ENCODE measurements at places on chromosomes 12 and 14. TPM values are rescaled to one million over a fixed set of nuclear protein-coding genes. Genes with fewer than 3 reads are reported as not detected.

GRCh38 chr12:124390442-124391097 is 95.7 kb downstream of the RFLNA start:
- peaks cover 58% of the 10 kb centered on the region for H3K4me1 ChIP-seq
- no peak overlapping the region for H3K4me3 ChIP-seq
- no peaks in the 10 kb centered on the region for H3K27me3 ChIP-seq

- H3K27me3 ChIP-seq = no peaks in the 10 kb centered on the region
- H3K36me3 ChIP-seq = no peaks in the 10 kb centered on the region
- no peak overlapping the region for H3K4me3 ChIP-seq
Measured at GRCh38 chr14:63282997-63283883, 35.5 kb downstream of the GPHB5 start.

DNA sequence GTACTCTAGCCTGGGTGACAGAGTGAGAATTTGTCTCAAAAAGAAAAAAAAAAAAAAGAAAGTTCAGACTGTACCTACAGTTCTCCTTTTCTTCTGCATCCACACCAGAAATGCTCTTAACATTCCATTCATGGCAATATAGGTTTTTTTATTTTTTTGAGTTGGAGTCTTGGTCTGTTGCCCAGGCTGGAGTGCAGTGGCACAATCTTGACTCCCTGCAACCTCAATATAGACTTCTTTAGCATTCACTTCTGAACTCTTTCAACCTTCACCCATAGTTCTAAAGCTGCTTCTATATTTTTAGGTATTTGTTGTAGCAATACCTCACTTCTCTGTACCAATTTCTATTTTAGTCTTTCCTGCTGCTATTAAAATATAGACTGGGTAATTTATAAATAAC is 1095.7 kb downstream of the FLRT2 start:
- no peak for DNase-seq
- H3K27me3 ChIP-seq = no peaks in the 10 kb centered on the region
- no peak overlapping the region for H3K27ac ChIP-seq

DNA sequence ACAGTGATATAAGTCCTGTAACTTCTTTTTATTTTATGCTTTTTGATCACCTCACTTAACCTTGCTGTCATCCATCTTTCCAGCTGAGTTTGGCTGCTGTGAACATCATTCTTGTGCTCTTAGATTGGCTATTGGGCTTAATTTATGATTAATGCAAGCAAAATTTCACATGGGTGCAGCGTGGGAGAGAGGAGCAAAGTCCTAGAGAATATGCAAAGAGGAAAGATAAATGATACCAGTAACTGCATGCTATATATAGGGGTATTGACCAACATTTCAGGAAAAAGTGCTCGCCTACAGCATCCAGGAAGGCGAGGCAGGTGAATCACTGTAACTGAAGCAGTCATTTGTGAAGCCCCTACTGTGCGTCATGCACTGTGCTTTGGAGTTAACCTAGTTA is 153.1 kb downstream of the TMTC2 start:
- no peak overlapping the region for H3K27ac ChIP-seq
- H3K4me3 ChIP-seq = no peak overlapping the region
- no peaks in the 10 kb centered on the region for H3K4me1 ChIP-seq
- no peak for DNase-seq
- H3K27me3 ChIP-seq = no peaks in the 10 kb centered on the region
- H3K36me3 ChIP-seq = no peaks in the 10 kb centered on the region

DNA sequence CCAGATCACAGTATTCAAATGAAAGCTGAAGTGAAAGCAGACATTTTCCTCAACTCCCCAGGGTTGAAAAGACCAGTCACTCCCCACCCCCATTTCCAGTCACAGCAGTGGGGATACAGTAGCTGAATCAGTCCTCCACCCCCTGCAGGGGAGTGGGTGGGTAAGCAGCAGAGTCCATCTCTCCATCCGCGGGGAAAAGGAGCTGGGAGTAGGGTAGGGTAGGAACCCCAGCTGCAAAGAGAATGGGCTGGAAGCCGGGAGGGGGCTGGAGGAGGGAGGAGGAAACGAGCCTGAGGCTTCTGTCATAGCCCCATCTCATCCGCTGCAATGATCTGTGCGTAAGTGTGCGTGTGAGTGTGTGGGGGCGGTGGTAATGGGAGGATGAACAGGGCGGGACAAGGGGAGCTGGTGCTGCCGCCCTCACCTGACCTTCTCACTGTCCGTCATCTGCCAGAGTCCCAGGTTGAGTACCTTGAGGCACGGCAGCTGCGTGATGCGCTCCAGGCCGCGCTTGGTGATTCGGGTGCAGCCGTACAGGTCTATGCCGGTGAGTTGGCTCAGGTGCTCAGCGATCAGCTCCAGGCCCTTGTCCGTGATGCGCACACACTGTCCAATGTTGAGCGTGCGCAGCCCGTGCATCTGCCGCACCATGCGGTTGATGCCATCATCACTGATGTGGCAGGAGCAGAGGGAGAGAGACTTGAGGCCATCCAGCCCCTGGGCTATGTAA is 1.8 kb downstream of the FBXL14 start:
- no peak for DNase-seq
- H3K27me3 ChIP-seq = no peaks in the 10 kb centered on the region
- peak overlapping the region; percentile 90 for H3K27ac ChIP-seq
- H3K36me3 ChIP-seq = no peaks in the 10 kb centered on the region
- peaks cover 40% of the 10 kb centered on the region for H3K4me1 ChIP-seq

GRCh38 chr12:132239796-132240668 is 89.4 kb downstream of the GALNT9 start:
- H3K27ac ChIP-seq = no peak overlapping the region
- no peaks in the 10 kb centered on the region for H3K4me1 ChIP-seq
- no peak overlapping the region for H3K4me3 ChIP-seq
- H3K36me3 ChIP-seq = no peaks in the 10 kb centered on the region
- H3K27me3 ChIP-seq = peaks cover 16% of the 10 kb centered on the region

DNA sequence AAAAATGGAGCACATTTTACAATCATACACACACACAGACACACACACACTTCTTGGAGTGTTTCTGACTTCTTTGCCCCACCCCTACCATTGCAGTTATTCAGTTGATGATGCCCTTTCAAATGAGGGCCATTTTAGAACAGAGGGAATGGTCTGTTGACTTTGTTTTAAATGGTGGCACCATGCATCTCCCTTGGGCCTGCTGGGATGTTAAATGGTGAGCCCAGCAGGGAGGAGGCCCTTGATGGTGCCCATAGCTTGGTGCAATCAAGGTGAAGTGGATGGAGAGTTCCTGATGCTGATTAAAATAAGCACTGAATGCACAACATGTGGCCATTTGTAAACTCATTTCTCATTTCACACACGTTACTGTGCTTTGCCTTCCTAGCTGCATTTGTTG is 13.3 kb downstream of the C12orf75 start:
- H3K4me1 ChIP-seq = no peaks in the 10 kb centered on the region
- no peaks in the 10 kb centered on the region for H3K36me3 ChIP-seq
- H3K27me3 ChIP-seq = no peaks in the 10 kb centered on the region
- no peak overlapping the region for H3K27ac ChIP-seq
- no peak overlapping the region for H3K4me3 ChIP-seq
- DNase-seq = no peak

DNA sequence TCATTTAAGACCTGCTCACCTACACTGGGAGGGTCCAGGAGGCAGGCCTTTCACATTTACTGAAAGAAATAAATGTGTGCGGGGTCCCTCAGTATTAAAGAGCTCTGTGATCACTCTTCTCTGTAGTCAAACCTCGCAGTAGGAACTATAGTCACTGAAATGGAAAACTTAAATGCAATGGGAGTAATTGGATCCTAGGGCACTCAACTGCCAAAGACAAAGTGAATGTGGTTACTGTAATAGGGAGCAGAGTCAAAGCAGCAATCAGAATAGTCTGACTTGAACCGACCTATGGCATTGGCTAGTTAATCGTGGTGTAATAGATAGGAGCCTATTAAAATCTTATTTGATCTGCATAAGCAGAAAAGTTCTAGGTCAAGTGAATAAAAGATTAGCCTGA is 26.6 kb upstream of the DYRK2 start:
- H3K4me1 ChIP-seq = no peaks in the 10 kb centered on the region
- H3K36me3 ChIP-seq = no peaks in the 10 kb centered on the region
- no peak overlapping the region for H3K27ac ChIP-seq
- no peaks in the 10 kb centered on the region for H3K27me3 ChIP-seq

DNA sequence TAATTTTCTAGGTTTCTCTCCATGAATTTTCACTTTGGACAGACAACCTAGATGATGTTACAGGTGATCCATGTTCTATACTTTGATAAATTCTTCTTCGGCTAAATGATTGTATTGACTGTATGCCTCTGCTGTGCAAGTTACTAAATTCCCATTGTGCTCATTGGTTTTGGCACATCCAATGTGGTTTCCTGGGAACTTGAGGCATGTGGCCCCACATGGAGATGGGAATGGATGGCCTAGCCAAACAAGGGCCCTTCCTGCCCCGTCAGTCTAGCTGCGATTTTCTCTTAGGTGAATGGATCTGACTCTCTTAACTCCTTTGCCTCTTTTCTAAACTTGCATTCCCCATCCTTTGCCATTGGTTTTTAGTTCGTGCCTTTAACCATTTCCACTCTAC is 186.2 kb downstream of the PELI2 start:
- H3K4me1 ChIP-seq = no peaks in the 10 kb centered on the region
- H3K36me3 ChIP-seq = no peaks in the 10 kb centered on the region
- no peaks in the 10 kb centered on the region for H3K27me3 ChIP-seq

- H3K27me3 ChIP-seq = no peaks in the 10 kb centered on the region
- no peak for DNase-seq
- H3K4me1 ChIP-seq = peaks cover 38% of the 10 kb centered on the region
- no peak overlapping the region for H3K27ac ChIP-seq
- H3K36me3 ChIP-seq = no peaks in the 10 kb centered on the region
Measured at GRCh38 chr14:89336338-89336737, 80.7 kb downstream of the FOXN3 start.

DNA sequence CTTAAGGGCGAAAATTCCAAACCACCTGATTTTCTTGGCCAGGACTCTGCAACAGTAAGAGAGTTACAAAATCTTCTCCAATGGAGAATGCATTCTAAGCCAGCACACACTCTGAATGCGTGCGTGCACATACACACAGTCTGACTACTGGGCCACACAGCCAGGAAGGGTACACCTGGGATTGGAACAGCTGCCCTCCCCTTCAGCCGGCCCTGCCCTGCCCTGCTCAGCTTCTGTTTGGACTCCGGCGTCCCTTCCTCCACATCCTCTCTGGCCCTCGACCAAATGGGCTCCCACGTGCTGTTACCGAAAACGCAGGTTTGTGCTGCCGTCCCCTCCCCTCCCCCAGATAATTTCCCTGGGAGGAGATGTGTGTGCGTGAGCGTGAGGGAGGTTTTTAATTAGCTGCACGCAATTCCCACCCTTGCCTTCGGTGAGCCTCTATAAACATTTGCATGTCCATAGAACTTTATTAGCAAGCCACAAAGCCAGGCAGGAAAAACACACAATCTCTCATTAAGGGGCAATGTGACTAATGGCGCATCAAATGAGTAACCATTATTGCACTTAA is 43.0 kb downstream of the CCNK start:
- no peaks in the 10 kb centered on the region for H3K36me3 ChIP-seq
- H3K27ac ChIP-seq = no peak overlapping the region
- no peak overlapping the region for H3K4me3 ChIP-seq
- H3K27me3 ChIP-seq = no peaks in the 10 kb centered on the region

- H3K4me1 ChIP-seq = no peaks in the 10 kb centered on the region
- no peaks in the 10 kb centered on the region for H3K36me3 ChIP-seq
- no peak for DNase-seq
- no peak overlapping the region for H3K27ac ChIP-seq
Measured at GRCh38 chr12:66388517-66388916, 86.2 kb downstream of the HELB start.

DNA sequence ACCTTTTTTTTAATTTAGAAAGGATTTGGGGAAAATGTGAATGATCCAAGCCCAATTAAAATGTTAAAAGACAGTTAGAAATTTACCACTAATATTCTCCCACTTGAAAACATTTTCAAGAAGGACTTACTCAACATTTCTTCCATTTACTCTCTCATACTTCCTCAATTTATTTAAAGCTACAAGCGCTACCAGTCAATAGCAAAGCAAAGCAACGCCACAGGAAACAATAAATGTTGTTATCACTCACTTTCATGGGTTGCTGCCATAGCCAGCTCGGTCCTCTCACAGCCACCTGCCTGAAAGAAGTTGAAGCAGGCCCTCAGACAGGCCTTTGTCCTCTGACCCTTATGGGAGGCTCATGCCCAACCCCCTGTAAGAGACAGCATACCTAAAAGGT is 6.0 kb upstream of the SOS2 start:
- H3K4me1 ChIP-seq = no peaks in the 10 kb centered on the region
- H3K27me3 ChIP-seq = no peaks in the 10 kb centered on the region
- H3K36me3 ChIP-seq = no peaks in the 10 kb centered on the region
- H3K27ac ChIP-seq = no peak overlapping the region
- no peak for DNase-seq

DNA sequence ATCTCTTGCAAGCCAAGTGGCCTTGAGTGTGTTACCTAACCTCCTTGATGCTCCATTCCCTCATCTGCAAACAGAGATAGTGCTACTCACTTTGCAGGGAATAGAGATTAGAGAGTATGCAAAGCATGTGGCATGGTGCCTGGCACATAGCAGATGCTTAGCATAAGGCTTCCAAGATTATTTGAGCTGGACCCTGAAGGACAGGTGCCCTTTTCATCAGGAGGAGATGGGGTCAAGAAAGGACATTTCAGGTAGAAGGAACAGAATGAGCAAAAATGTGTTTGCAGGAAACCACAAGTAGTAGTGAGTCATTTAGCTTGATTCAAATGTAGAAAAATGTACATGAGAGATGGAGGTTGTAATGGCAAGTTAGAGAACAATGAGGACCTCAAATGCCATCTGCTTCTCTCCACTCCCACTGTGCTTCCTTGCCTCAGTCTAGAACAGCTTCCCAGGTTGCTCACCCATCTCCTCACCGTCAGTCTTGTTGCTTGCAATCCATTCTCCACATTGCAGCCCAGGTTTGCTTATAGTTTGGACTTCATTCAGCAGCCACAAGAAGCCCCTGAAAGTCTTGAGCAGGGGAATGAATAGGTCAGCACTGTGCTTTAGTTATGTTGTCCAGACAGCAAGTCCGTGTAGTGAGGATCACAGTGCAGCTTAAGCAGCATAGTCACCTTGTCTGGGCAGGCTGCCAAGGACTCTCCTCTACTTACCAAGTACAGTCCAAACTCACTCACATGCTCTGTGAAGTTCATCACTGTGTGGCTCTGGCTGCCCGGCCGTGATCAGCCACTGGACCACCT is 536.3 kb upstream of the CCDC196 start:
- H3K36me3 ChIP-seq = no peaks in the 10 kb centered on the region
- no peak overlapping the region for H3K27ac ChIP-seq
- H3K4me3 ChIP-seq = no peak overlapping the region
- no peaks in the 10 kb centered on the region for H3K27me3 ChIP-seq

GRCh38 chr12:29102741-29103140 is 46.3 kb upstream of the FAR2 start:
- no peaks in the 10 kb centered on the region for H3K4me1 ChIP-seq
- H3K27ac ChIP-seq = no peak overlapping the region
- no peak for DNase-seq
- no peaks in the 10 kb centered on the region for H3K27me3 ChIP-seq
- no peaks in the 10 kb centered on the region for H3K36me3 ChIP-seq

GRCh38 chr12:3445119-3445978 is 45.7 kb upstream of the PRMT8 start:
- DNase-seq = no peak
- H3K27ac ChIP-seq = no peak overlapping the region
- H3K4me1 ChIP-seq = no peaks in the 10 kb centered on the region

The ADAMTS20 gene
- total RNA-seq = not detected

The MFAP5 gene
- 27.7 TPM for total RNA-seq

The CISTR gene
- total RNA-seq = not detected

The GLIPR1 gene
- 4.4 TPM for total RNA-seq

The OTOGL gene
- total RNA-seq = 0.23 TPM

The KCNH5 gene
- total RNA-seq = not detected

The FKBP11 gene
- total RNA-seq = 28.6 TPM

The ERBB3 gene
- total RNA-seq = 71.9 TPM

The AKAP6 gene
- 16.0 TPM for total RNA-seq

The MYF5 gene
- total RNA-seq = not detected

The KRT7 gene
- total RNA-seq = 40.6 TPM

The PCBP2 gene
- 400 TPM for total RNA-seq

The GZMH gene
- total RNA-seq = 1.9 TPM

The ASIC1 gene
- total RNA-seq = 3.4 TPM
